ENCODE measurements at places on chromosomes 13 and 19. TPM values are rescaled to one million over a fixed set of nuclear protein-coding genes. Genes with fewer than 3 reads are reported as not detected.

APC2 gene
- 0.43 TPM for total RNA-seq

TIMM50 gene
- 53.3 TPM for total RNA-seq

ETV2 gene
- total RNA-seq, result 2.5 TPM

CHMP2A gene
- 154 TPM for total RNA-seq

Measured in mucosa of gallbladder (tissue), 1 donor.